ENCODE measurements at places on chromosomes 3 and 15.
A peak's percentile ranks its signal among the peaks of the same experiment; 100 is the strongest.

- no peak for DNase-seq
These were observed 47.7 kb downstream of the PDZRN3 start for GRCh38 chr3:73576999-73577461.

DNA sequence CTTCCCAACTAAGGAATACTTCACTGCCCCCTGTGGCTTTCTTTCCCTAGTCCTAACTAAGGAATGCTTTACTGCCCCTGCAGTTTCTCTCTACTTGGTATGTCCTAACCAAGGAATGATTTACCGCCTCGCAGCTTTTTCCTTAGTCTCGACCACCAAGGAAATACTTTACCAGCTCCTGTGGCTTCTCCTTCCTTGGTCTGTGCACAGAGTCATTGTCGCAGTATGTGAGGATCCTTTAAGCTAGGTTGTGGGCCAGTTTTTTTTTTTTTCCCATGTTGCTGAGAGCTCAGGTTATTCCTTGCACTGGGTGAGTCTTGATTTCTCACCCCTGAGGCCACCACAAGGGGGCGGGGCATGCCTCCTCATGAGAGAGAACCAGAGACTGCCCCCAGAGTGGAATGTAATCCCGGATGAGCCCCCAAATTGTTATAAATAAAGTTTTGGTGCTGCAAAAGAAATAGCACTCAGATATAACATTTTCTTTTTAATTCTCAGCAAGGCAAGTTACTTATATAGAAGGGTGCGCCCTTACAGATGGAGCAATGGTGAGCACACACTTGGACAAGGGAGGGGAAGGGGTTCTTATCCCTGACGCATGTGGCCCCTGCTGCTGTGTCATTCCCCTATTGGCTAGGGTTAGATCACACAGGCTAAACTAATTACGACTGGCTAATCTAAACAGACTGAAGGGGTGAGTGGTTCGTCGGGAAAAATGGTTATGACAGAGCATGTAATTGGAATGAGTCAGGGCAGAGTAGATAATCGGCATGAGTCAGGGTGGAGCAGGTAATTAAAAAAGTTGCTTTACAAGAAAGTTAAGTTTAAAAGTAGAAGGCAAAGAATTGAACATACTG, 27.0 kb downstream of the NDUFB4 start:
- DNase-seq: no peak

DNA sequence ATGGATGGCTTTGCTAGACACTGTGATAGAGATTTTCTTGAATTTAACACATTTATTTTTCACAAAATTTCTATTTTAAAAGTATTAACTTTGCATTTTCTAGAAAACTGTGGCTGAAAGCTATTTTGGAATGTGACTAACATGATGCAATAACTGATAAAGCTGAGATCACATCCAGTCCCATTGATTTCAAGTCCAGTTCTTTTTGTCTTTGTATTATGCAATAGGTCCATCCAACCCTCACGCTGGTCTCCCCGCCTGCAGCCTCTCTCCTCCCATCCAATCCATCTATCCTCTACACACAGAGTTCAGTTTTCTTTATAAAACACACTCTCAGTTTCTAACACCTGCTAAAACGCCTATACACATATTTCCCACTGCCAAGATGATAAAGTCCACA, 178.8 kb downstream of the CNTN3 start:
- no peak for DNase-seq

DNA sequence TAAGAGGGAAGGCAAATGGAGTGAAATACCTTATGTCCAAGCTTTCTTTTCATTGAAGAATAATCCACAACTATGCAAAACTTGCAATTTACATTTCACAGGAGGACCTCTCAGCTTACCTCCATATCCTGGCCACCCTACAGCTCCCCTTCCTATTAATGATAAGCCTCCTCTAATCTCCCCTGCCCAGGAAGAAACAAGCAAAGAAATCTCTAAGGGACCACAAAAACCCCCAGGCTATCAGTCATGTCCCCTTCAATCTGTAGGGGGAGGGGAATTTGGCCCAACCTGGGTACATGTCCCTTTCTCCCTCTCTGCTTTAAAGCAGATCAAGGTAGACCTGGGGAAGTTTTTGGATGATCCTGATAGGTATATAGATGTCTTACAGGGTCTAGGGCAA, 11.0 kb upstream of the OSBPL11 start:
- DNase-seq: no peak

- no peak for DNase-seq
These were observed 69.8 kb upstream of the MNS1 start for GRCh38 chr15:56534728-56535127.

GRCh38 chr3:140602781-140603180, 75.1 kb upstream of the TRIM42 start:
- DNase-seq: no peak

- DNase-seq: no peak
These were observed 22.3 kb downstream of the TM6SF1 start for GRCh38 chr15:83129791-83130190.

DNA sequence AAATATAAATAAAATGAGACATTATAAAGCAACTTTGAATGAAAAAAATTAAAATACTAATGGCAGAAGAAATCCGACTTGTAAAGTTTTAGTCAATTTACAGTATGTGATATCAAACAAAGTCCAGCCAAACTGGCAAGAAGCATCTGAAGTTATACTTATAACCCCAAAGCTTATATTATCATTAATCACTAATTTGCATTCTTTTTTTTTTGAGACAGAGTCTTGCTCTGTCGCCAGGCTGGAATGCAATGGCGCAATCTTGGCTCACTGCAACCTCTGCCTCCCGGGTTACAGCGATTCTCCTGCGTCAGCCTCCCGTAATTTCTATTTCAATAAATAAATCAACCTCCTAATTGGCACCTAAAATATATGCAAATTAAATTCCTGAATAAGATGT, 80.1 kb downstream of the AQR start:
- no peak for DNase-seq

DNA sequence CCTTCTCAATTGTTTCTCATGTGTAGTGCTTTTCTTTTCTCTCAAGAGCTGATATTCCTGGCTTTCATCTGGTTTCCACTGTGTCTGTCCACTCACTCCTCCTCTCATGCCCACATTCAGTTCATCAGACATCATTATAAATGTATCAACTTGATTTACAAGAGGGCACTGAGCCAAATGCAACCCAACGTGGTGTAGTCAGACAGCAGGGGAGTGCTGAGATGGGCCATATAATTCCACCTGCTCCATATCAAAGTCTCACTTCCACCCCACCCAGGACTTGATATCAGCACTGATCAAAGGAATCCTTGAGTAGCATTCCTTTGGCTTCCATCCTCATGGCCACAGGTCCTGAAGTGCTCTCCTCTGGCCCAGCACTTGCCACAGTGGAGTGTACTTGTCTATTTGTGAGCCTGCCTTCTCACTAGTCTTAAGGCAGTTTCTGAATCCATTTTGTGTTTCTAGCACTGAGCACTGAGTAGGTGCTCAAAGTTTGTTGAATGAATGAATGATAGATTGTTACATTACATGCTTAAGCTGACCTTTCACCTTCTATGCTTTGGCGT, 252.8 kb downstream of the CLSTN2 start:
- DNase-seq: no peak

GRCh38 chr3:147962408-147963164, 553.4 kb downstream of the ZIC1 start:
- DNase-seq: no peak

GRCh38 chr3:46724424-46724823, 6.8 kb upstream of the PRSS50 start:
- no peak for DNase-seq

DNA sequence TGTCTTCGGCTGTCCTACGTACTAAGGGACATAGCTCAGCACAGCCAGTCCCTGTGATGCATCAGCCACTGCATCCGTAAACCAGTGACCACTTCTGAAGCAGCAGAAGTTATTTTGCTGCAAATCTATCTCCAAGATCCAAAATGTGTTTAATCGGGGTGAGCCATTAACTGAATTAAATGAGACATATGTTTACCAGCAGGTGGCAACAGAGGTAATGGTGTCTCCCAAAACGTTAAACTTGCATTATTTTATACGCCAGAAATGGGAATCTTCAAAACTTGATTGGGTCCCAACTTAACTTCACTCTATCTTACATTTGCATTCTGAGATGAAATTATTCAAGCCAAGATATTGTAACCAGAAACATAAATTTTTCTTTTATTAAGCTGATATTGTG, 75.3 kb upstream of the BOC start:
- no peak for DNase-seq

- no peak for DNase-seq
These were observed 29.0 kb upstream of the ZNF710 start for GRCh38 chr15:89972085-89972484.

GRCh38 chr3:72234391-72234790, 449.4 kb upstream of the PROK2 start:
- no peak for DNase-seq

DNA sequence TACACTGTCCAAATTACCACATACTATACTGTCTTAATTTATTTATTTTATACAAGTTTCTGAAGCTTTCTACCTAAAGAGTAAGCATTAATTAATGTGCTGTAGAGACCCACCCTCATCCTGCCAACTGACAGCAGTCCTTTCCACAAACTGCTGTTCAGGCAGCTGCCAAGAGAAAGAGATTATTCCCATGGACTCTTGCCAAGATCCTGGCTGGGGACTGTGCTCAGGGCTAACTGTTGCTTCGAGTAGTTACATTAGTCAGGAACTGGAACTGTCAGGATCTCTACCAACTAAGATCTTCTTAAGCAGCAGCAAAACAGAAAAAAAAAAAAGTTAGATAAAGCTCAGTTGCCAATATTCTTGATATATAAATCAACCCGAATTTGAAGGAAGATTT, 398.8 kb downstream of the MECOM start:
- peak; percentile 15 for DNase-seq

- DNase-seq: no peak
These were observed 322.3 kb upstream of the SUCLG2 start for GRCh38 chr3:67976663-67977062.

DNA sequence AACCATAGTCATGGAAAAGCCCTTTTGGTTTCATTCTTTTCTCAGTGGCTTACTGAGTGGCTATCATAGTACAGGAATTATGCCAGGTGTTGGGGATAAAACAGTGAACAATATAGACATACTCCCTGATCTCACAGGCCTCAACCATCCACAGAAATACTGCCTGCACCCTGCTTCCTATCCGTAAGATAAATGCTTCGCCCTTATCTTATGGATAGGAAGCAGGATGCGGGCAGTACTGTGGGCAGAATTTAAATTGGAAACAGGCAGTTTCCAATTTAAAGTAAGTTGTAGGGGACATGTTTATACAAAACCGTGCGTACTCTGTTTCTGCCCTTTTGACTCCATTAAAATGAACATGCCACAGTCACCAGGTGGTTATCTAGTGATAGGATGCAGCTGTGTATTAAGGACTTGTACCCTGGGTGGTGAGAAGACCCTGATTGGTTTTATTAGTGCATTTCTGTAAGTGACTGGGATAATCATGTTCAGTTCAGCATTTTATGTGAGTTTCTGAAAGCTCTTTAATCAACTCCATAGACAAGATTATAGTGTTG, 141.8 kb upstream of the BHLHE40 start:
- no peak for DNase-seq

- no peak for DNase-seq
These were observed 92.1 kb upstream of the BLM start for GRCh38 chr15:90625037-90625436.

GRCh38 chr15:64249406-64249805, 86.6 kb upstream of the PPIB start:
- DNase-seq: no peak

GRCh38 chr3:100709842-100710260, 557 bp downstream of the TFG start:
- peak; percentile 2 for DNase-seq

GRCh38 chr3:112519424-112520001, 20.2 kb upstream of the BTLA start:
- DNase-seq: peak; percentile 51

GRCh38 chr3:190384309-190384756, 3.6 kb upstream of the CLDN16 start:
- no peak for DNase-seq

- DNase-seq: no peak
These were observed 691 bp upstream of the HDGFL3 start for GRCh38 chr15:83208367-83208661.

DNA sequence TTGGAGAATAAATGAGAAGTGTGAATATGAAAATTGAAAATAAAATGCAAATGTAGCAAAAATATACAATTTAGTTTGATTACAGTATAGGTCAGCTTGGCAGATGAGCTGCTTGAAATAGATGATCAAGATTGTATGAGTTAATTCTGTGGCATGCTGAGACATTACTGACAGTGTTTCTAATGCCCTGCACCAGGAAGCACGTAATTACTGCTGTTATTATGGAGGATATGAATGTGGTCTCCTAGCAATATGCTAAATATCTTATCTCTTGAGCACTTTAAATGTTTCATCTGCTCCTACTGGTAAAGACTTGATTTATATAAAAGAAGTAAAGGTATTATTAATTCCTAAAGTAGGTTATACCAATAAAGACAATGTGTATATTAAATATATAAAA, 1015.5 kb downstream of the PLOD2 start:
- DNase-seq: no peak

GRCh38 chr3:125129512-125129997, 73.8 kb upstream of the HEG1 start:
- peak; percentile 82 for DNase-seq

- no peak for DNase-seq
These were observed 153.4 kb downstream of the FBLN2 start for GRCh38 chr3:13702286-13702685.

- DNase-seq: peak; percentile 60
These were observed 120.1 kb downstream of the LIPC start for GRCh38 chr15:58551764-58552504.

DNA sequence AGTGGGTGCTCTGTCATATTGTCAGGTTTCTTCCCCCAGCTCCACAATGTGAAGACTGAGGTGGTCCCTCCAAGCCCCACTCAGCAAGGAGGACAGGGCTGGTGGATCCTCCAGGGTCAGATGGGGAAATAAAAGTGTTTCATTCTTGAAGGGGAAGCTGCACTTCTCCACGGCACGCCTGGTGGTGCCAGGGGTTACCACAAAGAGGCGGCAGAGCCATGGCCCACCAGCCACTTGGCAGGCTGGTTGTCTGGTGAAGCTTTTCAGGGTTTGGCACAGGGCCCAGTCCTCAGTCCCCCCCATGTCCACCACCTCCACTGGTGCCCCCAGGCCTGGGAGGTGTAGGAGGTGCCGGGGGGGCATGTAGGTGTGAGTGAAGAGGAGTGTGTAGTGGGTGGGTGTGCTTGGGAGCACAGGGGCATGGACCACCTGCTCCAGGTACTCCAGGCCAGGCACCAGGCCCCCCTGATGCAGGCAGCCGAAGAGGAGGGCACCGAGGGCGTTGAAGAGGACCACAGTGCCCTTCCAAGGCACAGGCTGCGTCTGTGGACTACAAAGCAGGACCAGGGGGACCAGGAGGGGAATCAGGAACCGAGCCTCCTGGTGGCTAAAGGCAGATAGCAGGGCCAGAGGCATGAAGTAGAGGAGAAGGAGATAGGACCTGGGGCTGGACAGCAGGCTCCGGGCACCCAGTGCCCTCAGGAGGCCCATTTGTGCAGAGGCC, 5.0 kb upstream of the NCBP2 start:
- DNase-seq: no peak

- DNase-seq: no peak
These were observed 20.9 kb downstream of the NUDT16 start for GRCh38 chr3:131402391-131403039.

- DNase-seq: no peak
These were observed 22.4 kb downstream of the FNDC3B start for GRCh38 chr3:172061724-172062184.

Measured in smooth muscle cell of the brain vasculature (primary cell).